HEK293T (cell line): ENCODE measurements at places on chromosomes 1 and 21.

DNA sequence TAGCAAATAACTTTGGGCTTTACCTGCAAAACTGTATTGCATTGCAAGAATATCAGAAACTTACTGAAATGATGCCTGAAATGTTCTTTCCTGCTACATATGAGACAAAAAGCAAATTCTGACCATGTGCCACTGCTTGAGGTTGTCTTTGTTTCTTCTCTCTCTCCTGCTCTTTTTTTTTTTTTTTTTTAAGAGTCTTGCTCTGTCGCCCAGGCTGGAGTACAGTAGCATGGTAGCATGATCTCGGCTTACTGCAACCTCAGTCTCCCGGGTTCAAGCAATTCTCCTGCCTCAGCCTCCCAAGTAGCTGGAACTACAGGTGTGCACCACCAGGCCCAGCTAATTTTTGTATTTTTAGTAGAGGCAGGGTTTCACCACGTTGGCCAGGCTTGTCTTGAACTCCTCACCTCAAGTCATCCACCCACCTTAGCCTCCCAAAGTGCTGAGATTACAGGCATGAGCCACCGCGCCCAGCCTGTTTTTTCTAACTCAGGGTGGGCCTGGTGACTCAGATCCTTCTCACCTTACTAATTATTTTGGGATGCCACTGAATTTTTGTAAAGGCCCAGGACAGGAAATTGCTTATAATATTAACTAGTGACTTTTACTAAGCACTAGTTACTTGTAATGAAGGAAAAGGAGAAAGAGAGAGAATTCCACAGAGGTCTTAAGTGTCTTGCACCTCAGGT, 35.9 kb downstream of the DNASE2B start:
- DNase-seq = no peak

- no peak for DNase-seq
These were observed 386.4 kb upstream of the VAMP3 start for GRCh38 chr1:7384679-7385078.

DNA sequence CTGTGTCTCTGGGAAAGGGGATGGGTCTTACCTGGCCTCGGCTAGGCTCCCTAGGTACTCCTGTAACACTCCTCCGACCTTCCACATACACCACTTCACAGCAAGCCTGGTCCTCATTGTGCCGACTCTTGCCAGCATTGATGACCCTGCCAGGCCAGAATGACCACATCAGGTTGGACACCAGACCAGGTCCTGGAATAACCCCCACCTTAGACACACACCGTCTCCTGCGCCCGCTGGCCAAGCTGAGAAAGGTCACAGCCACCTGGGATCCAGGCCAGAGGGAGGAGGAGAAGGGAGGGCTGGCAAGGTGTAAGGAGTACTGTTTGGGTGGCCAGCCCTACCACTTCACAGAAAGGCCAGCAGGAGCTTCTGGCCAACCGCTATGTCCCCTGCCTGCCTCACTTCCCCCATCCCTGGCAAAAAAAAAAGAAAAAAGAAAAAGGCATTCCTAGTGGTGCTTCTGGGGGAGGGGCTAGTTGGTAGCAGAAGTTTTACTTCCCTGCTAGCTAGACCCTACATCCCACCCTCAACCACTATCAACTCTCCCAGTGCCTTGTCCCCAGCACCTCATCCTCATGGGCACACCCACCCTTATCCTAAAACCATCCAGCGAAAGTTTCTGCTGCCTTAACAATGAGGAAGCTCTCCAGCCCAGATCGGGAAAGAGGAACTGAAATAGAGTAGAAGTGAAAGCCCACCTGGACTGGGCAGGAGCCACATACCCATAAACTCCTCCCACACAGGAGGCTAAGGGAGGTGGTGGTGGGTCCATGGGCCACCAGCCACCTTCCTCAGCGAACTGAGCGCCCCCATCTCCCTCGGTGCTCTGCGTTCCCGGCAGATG, 1.4 kb downstream of the PPM1J start:
- no peak for DNase-seq

DNA sequence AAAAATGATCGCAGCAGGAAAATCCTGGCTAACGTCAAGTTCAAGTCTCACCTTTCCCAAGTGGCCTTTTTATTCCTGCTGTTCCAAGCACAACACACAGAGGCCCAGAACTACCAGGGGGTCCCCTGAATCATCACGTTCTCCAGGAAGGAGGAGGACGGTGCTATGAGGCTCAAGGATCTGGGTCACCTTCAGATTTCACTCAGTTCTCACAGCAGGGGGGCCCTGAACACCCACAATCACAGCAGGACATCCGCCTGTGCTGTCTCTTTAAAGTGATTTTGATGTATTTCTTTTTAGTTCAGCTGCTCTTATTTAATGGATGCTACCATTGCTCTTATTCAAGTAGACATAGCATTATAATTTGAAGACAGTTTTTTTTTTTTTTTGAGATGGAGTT, 173.4 kb downstream of the HUNK start:
- no peak for DNase-seq

GRCh38 chr1:1331068-1331965, at the start of gene TAS1R3:
Gene TAS1R3 (plus strand): TSS chr1:1331280. CDS start chr1:1331346, 66 bp downstream.
- no peak for DNase-seq

GRCh38 chr1:65114322-65114721, 33.7 kb upstream of the AK4 start:
- DNase-seq = peak; percentile 69

- DNase-seq = no peak
These were observed 144.9 kb upstream of the HOOK1 start for GRCh38 chr1:59669752-59670312.

DNA sequence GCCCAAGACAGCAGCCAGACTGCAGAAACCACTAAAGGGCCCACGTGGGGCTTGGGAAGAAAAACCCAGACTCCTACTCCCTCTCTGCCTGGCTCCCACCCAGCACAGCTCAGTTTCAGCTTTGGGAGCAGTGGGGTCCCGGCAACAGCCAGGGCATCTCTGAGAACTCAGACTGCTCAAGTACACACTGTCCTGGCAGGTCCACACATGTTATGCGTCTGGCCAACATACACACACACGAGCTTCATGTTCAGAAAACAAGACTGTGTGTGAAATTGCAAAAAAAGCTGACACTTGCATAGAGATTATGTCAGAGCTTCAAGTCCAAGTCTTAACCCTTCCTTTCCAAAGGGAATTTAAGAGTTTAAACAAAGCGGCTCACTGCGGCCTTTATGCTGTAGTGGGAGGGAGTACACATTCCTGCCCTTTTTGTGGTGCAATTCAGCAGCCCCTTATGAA, 136.6 kb upstream of the CD34 start:
- DNase-seq = no peak

- no peak for DNase-seq
These were observed 21.4 kb downstream of the AIM2 start for GRCh38 chr1:159055181-159055641.

DNA sequence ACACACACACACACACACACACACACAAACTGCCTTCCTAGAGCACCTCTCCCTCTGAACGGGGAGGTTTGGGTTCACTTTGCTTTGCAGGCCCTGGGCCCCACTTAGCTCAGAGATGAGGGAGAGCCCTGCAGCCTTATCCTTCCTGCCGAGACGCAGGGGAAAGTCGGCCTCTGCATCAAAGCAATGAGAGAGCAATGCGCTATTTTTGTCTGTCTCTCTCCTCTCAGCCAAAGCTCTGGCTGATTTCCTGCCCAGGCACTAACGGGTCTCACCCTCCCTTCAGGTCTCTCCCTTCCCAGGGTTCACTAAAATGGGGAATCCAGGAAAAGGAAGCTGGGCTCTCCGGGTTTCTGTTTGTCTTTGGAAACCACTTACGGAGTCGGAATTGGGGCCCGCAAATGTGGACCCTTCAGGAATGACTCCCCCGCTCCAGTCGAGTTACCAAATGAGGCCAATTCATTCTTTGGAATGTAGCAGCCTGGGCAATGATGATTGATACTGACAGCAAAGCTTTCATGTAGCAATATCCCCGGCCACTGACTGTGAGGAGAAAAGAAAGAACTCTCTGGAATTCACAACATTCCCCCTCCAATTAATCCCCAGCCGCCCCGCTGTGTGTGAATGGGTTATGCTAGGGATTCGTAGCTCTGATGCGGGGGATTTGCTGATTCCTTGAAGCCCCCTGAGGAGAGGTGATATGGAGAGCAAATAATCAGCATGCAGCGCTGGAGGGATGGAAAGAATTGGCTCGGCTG, 61.5 kb upstream of the WLS start:
- DNase-seq = peak; percentile 57

- DNase-seq = no peak
These were observed 49.1 kb downstream of the DSCAM start for GRCh38 chr21:40797891-40798290.

- no peak for DNase-seq
These were observed 38.4 kb upstream of the CD101 start for GRCh38 chr1:116962987-116963639.

DNA sequence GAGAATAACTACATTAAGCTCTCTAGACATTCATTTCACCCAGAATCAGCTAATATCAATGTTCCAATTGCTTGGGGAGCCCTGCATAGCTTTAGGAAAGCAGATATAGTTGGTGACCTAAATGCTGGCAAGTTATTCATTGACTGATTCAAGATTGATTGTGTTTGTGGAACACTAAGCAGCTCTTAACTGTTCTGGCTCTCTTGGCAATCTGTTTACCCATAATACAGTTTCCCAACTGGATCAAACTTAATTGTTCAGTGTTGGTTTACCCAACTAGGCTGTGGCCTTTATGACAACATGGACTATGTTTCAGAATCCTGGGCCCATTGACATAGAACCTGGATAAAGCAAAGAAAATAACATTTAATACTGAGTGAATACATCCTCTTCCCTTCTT, 83.7 kb downstream of the NRDC start:
- no peak for DNase-seq

DNA sequence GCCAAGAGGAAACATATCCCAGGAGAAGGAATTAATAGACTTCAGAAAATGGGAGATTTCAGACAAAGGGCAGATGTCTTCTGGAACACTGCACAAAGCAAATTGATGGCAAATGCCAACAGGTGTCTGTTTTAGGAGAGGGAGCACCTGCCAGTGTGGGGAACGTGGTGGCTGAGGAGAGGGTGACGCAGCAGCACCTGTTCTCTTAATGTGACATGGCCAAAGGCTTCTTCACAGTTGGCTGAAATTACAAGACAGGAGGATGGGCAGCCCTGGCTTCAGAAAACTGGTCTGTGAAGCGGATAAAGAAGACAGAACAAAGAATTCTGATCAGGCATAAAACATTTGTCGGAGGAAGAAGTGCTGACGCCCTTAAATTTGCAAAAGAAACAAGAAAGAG, 178.7 kb upstream of the RUNX1 start:
- no peak for DNase-seq

- no peak for DNase-seq
These were observed 67.5 kb downstream of the MAP10 start for GRCh38 chr1:232872738-232873137.

GRCh38 chr1:6094801-6095505, 49.3 kb downstream of the KCNAB2 start:
- DNase-seq = no peak

- peak; percentile 40 for DNase-seq
These were observed 5.5 kb downstream of the KLHDC7A start for GRCh38 chr1:18486195-18486594.

GRCh38 chr1:218779341-218780100, 394.2 kb upstream of the LYPLAL1 start:
- no peak for DNase-seq
